ENCODE measurements at places on chromosomes 16 and 17.

- DNase-seq = no peak
These were observed 159.7 kb upstream of the SHISA6 start for GRCh38 chr17:11081342-11081741.

DNA sequence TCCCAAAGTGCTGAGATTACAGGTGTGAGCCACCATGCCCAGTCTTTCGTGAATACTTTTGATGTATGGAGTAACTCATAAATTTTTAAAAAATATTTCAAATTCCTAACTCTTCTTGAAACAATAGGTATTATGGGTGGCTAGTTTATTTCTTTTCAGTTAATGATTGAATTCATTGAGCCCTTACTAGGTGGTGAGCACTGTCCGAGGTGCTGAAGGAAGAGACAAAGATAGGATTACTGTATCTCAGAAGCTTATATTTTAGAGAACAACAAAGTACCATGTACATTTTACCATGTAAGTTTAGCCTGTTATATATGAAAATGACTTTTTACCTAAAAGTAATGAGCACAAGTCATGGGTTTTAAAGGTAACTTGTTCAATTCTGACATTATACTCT is 418.3 kb downstream of the NPIPA7 start:
- no peak for DNase-seq

- DNase-seq = no peak
These were observed 17.2 kb downstream of the PSMD11 start for GRCh38 chr17:32461498-32461852.

- no peak for DNase-seq
These were observed 10.5 kb upstream of the ANKFN1 start for GRCh38 chr17:56142781-56143180.

DNA sequence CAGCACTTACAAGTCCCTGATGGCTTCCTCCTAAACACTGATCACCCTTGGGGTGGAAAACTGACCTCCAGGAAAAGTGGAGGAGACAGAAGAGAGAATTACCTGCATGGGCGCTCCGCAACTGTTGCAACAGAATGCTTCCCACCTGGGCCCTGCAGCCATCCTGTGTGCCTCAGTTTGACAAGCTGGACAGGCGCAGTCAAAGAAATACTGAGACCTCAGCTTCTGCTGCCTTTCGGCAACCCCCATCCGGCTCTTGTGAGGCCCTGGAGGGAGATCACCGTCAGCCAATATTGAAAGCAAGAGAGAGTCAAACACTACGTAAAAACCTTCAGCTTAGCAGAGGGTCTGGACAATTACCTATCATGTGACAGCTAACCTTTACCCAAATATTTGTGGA is 24.8 kb downstream of the SERPINF1 start:
- no peak for DNase-seq

Data from thyroid gland (tissue), 4 donors.